ENCODE measurements at places on chromosomes 12 and 14.

DNA sequence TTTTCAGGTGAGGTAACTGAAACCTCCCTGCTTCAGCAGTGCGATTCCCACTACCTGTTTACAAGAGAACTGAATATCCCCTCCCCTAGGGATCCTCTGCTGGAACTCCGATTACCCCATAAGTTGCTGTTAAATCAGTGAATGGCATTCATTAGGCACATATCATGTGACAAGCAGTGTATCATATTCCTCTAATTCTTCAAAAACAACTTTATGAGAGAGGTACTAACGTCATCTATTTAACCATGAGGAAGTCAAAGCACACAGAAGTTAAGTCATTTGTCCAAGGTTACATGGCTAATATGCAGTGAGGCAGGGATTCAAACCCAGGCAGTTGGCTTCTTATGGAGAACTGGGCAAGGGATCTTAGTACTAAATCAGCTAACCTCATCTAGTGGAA is 43.9 kb upstream of the PCED1B start:
- DNase-seq: no peak

DNA sequence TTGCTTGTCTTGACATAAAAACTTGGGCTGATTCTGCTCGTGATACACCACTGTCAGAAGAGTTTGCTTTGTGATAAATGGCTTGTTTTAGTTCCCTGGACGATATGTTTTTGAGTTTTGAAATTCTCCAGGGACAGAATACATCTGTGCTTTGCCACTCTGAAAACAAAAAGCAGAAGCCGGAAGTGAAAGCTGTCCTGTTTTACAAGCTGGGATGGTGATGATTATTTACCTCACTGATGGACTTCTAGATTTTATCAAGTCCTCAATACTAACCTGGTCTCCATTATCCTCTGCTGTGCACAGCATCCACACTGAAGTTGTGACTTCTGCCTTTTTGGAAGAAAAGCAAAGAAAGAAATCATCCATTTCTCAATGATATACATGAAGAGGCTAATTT is 251.6 kb downstream of the TRHDE start:
- DNase-seq: no peak

DNA sequence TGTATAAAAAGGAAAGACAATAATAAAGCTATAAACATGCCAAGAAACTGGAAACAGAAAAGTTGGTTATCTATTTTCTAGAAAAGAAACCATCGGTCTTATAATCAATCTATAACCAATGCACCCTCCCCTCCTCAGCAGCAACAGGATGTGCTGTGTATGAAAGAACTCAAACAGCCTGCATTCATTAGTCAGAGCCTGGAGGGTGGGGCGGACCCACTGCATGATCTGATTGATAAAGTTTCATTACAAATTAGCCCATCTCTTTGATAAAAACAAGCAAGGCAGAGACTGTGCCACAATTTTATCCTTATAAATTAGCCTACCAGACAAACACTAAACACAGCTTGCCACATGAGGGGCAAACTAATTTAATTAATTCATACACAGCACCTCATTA is 448.1 kb downstream of the BCAT1 start:
- DNase-seq: no peak

DNA sequence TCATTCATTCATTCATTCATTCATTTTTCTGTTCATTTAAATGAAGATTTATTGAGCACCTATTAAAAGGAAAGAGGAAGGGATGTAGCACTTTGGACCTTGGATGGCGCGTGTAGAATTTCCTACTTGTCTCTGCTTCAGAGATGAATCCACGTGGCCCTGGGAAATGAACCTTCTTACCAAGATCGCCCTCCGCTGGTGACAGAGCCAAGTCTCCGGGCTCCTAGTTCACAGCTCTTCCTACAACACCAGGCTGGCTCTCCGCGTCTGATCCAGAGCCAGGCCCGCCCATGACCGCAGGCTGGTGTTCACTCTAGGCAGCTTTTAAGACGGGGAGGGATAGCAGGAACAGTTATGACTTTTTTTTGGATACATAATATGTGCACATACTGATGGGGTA is 70.9 kb upstream of the PIWIL1 start:
- no peak for DNase-seq

DNA sequence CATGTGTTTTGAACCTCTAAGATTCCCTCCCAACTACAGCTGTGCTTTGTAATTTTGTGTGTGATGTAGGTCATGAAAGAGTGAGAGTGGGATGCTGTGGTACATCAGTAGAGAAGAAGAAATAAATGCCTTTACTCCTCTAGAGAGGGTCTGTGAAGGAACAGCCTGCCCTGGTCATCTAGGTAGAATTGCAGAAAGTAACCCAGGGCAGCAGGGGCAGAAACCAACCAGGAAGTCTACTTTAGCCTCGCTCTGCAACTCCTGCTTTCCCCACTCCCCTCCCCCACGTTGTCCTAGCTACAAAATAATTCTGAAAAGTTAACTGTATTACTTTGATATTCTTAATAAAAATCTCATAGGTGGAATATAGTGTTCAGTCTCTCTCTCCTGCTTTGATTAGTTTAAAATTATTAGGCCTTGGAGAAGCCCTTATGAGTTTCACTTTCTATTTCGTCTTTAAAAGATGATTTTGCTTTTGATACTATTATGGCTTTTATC is 7.5 kb downstream of the TBK1 start:
- no peak for DNase-seq

- DNase-seq: no peak
These were observed 214.3 kb downstream of the DPF3 start for GRCh38 chr14:72679536-72680151.

- no peak for DNase-seq
These were observed 1505.3 kb downstream of the AACS start for GRCh38 chr12:126570566-126570965.

GRCh38 chr12:46412857-46413256 is 40.3 kb upstream of the SLC38A2 start:
- DNase-seq: no peak

DNA sequence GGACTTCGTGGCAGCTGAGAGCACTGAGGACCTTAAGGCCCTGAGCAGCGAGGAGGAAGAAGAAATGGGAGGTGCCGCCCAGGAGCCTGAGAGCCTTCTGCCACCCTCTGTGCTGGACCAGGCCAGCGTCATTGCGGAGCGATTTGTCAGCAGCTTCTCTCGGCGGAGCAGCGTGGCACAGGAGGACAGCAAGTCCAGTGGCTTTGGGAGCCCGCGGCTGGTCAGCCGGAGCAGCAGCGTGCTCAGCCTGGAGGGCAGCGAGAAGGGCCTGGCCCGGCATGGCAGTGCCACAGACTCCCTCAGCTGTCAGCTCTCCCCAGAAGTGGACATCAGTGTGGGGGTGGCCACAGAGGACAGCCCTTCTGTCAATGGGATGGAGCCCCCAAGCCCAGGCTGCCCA is 37.0 kb downstream of the PLEKHG3 start:
- DNase-seq: no peak

DNA sequence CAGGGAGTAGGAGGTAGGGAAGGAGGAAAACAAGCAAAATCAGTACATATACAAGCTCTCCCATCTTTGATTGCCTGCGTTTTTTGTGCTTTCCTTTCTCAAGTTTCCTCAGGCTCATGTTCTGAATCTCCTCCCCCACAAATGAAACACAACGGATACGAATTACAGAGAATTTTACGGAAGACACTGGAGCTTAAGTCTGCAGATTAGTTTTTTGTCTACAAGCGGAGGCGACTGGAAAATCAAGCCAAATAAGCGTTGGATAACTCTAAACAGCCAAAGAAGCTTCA is 612 bp downstream of the WBP11 start:
- DNase-seq: no peak

- no peak for DNase-seq
These were observed 650 bp downstream of the HEBP1 start for GRCh38 chr12:12999271-12999958.

GRCh38 chr12:14913381-14913781 is 25.0 kb downstream of the ERP27 start:
- DNase-seq: no peak

- DNase-seq: no peak
These were observed 37.6 kb downstream of the INSM2 start for GRCh38 chr14:35571598-35571997.

GRCh38 chr12:26576266-26576665 is 256.7 kb downstream of the ITPR2 start:
- DNase-seq: no peak

- no peak for DNase-seq
These were observed 265.9 kb upstream of the PRICKLE1 start for GRCh38 chr12:42855362-42855950.

- DNase-seq: no peak
These were observed 711.9 kb upstream of the TMEM132C start for GRCh38 chr12:127555071-127555470.

GRCh38 chr14:22664261-22664660 is 20.1 kb upstream of the OR6J1 start:
- no peak for DNase-seq

DNA sequence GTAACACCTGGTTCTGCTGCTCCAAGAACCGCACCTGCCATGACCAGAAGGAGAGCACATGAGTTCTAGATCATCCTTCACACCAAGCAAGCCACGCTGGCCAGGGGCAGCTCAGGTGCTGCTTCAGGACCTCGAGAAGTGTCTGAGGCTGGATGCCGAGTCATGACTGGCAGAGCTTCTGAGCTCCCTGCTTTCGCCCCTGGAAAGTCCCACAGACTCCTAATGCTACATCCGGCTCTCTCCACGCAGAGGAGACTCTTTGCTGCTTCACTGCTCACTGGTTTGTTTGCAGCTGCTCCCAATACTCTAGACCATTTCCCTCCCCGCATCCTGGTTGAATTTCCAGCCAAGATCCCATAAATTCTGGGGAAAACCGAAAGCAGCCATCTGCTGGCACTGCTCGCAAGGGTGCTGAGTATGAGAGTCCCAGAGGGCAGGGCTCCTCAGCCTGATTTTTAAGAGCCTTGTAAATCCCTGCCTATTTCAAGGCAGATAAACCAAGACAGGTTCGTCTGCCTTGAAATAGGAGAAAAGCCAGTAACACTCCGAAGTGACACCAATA is 1.4 kb downstream of the KRT2 start:
- DNase-seq: no peak

- DNase-seq: no peak
These were observed 3.4 kb upstream of the ATP2A2 start for GRCh38 chr12:110277530-110278254.

GRCh38 chr12:836952-837351 is 84.6 kb downstream of the WNK1 start:
- no peak for DNase-seq

DNA sequence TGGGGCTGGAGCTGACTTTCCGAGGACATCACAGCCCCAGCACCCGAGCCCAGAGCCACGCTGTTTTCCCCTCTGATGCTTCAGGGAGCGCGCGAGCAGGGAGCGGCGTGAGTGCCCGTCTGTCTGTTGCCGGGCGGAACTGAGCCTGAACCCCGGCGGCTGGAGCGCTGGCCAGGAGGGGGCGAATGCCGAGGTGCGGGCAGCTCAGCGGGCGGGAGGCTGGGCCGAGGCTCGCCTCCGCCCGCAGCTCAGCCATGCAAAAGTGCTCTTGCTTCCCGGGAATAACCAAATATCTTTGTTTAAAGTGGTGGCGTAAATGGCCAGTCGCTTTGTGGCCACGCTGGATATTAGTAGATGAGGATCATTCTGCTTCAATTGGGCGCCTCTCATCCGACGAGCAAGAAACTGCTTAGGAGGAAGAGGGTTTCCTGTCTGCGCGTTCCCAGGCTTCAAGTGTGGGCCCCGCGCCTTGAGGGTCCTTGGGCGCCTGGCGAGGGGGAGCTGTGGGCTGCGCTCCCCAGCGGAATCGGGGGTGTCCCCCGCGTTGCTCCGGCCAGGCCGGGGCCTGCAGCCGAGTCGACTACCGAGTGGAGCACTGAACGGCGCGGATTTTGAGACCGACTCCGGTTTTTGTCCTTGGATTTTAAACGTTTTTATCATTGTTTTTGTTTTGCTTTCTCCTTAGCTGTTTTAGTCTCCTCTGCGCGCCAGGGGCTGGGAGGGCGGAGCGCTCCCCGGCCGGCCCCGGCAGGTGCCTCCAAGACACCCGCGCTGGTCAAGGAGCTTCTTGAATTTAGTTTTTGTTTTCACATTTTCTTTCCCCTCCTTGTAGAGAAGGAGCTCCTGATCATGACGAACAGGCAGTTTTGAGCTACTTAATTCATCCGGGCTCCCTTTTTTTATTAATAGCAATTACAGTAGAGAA is 831 bp upstream of the NKX2-1 start:
- DNase-seq: no peak

DNA sequence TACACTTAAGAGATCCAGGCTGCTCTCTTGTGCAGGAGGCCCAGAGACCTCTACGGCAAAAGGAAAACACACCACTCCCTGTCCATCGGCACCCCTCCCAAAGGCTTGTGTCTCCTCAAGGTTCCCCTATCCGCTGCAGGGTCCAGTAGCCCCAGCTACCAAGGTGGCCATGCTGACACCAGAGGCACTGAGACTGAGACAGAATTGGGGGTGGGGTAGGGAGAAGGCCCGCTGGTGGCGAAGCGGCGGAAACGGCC is 590 bp downstream of the DDIT3 start:
- no peak for DNase-seq

DNA sequence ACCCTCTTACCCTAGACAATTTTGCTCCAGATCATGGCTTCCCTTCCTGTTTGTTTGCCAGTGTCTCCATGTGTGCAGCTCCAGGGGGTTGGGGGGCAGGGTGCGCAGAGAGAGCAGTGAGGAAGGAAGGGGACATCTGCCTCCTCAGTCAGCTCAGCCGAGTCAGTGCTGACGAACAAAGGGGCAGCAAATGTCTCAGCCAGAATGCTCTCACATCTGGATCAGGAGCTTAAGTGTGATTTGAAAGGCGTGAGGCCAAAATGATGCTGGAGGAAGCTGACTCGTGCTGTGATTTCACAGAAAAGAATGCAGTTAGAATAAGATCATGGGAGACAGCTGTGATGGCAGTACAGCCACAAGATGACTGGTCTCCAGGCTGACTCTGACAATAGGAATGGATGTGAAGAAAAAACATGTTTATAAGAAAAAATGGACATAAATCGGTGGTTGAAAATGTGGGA is 27.1 kb upstream of the CDK17 start:
- DNase-seq: no peak

- DNase-seq: no peak
These were observed 28.8 kb upstream of the HIGD1C start for GRCh38 chr12:50923361-50924130.

- DNase-seq: no peak
These were observed 69.5 kb downstream of the SLC15A4 start for GRCh38 chr12:128754275-128754674.

DNA sequence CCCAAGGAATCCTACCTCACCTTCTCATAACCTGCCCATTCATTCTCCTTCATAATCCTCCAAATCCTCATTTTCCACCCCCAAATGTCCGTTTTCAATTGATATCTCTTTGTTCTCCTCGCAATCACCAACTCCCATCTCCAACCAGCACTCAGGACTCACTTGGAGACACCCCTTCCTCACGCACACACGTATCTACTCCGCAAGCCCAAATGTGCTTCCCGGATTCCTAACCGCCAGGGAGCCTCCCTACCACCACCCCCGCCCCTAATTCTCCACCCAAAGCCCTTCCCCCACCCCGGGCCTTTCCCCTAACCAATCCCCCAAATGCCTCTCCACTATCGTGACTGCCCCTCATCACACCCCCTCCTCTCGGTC is 304 bp downstream of the KCTD10 start:
- no peak for DNase-seq

- no peak for DNase-seq
These were observed 133.7 kb downstream of the ADGRD1 start for GRCh38 chr12:131087302-131087818.
